Kasumi-1 (cell line): ENCODE measurements at places on chromosomes 11 and 22.
A peak's percentile ranks its signal among the peaks of the same experiment; 100 is the strongest.

DNA sequence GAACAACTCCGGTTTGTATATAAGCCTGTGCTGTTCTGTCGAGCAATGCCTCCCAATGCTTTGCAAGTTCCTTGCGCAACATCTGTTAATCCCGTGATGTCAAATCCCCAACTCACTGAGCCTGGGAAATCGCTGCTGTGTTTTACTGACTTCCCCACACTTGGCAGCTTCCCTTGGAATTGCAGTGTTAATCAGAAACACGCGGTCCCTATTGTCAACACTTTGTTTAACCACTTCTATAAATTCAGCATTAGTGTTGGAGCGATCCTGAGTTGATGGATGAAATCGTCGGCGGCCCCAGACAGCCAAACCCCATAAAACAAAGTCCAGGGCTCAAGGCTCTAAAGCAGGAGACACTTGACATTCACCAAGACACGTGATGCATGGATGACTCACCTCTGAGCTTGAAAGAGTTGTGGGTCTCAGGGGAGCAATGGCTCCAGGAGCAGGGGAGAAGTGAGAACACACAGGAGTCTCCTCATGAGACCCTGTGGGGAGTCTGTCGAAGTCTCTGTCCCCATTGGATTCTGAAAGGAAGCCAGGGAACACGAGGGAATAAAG lies 555.3 kb downstream of the MIAT start:
- no peak for DNase-seq

DNA sequence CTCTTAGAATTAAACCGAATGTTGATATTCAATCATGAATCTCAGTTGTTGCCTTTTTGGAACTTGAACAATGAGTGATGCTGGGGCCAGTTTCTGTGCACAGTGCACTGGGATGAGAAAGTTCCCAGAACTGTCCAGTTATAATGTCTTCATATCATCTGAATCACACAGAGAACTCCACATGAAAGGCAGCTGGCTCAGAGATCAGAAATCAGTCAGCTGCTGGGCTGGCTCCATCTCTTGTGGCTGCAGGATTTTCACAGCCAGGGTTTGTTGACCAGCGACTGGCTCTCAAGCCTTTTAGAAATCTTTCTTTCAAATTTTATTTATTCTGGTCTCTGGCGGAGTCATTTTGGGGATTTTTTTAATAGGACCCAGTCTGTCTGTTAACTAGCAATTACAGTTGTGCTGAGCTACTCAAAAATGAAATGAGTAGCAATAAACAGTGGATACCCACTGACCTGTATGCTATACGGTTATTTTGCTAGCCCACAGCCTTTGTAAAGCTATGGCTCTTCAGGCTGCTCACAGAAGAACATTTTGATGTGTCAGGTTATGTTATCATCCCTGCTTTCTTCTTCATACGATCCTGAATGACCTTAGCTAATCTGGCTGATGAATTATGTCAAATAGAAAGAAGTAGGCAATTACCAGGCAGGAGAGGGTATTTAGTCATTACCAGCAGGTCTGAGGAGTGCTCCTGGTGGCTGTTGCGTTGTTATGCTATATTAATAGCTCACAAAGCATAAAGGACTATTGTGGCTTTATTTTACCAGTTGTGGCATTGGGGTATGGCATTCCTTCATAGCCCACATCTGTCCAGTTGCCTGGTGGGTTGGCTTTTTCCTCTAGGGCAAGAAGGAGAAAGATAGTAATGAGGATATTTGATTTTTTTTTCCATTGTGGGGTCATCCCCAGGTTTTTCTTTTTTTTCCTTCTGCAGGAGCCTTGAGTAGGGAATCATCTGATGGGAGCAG lies 3.6 kb downstream of the FAT3 start:
- no peak for DNase-seq

DNA sequence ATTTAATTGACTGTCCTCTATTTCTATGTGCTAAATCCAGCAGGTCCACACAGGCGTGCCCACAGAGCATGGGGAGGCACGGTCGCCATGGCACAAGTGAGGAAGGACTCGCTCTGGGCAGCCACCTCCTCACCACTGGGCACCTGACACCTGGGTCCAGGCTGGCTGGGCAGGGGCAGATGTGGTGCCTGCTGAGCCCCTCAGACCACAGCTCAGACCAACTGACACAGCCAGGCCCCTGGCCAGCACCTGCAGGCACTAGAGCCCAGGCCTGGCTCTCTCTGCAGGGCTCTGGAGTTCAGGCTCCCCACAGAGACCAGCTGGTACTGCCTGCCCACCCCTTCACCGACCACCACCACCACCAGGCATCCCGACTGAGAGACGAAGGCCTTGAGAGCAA lies 27.9 kb downstream of the LINC01488 start:
- DNase-seq: no peak

DNA sequence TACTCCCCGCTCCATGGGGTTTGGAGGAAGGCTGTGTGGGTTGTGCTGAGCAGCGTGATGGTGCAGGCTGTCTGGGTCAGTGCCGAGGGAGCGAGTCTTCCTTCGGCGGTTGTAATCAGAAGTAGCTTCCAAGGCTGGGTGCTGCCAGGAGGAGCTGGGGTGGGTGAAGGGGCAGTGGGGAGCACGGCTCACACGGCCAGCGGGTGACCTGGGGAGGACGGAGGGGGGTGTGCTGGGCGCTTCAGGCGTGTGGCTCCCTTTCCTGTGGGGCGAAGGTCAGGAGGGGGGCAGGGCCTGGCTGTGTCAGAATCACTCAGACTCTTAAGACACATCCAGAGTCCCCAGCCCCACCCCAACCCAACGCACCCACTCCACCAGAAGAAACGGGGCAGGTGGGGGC lies 60.2 kb downstream of the LRP5 start:
- DNase-seq: no peak

DNA sequence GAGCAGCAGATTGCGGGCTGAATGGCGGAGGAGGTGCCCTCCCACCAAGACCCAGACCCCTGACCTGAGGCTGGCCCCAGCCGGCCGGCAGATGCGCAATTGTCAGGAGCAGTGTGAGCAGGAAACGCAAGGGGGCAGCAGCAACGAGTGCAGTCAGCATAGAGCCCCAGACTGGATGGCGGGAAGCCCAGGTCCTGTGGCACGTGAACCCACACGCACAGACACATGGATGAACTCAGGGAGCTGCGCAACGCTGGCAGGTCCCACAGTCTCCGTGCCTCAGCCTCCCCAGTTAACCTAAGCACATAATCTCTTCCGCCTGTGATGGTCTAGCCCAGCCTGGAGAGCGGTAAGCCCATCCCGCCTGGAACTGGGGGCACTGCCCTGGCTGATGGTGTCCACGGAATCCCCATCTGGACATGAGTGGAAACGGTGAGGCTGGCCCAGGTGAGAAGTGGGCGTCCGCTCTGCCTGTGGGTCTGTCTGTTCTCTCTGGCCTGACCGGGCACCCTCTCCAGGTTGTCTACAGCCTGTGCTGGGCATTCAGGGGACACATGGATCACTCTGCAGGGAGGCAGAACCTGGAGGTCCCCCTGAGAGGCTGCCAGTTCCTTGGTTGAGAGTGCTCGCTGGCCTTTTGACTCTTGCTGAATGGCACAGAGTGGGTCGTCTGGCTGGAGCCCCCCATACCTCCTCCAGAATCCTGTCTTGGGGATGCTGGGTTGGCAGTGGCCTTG lies 626 bp upstream of the TBX10 start:
- peak; percentile 78 for DNase-seq

- DNase-seq: no peak
Observed at GRCh38 chr11:128620309-128621100, 33.1 kb upstream of the ETS1 start.

GRCh38 chr11:108926841-108927577 lies 262.1 kb downstream of the DDX10 start:
- DNase-seq: no peak

DNA sequence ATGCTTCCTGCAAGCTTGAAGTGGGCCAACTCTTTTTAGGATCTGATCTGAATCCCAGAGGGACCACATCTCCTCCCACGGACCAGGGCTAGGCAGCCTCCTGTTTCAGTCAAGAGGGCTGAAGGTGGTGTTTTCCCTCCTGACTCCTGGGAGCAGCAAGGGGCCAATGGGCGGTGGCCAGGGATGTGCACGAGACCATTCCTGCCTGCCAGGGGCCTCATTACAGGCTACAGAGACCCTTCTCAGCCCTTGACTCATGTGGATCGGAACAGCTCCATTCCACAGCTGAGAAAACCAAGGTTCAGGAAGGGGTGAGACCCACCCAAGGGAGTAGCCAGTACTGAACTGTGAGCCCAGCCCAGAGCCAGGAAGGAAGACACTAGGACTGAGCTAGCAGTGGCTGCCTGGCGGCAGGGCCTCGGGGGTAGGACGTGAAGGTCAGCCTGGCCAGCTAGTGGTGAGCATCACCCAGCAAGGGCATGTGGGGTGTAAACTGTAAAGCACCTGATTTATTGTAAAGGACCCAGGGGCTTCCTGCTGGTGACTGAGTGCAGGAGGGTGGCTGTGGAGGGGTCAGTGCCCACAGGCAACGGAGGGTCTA lies 3.4 kb upstream of the P2RY6 start:
- DNase-seq: no peak

- DNase-seq: no peak
Observed at GRCh38 chr11:65744699-65745042, 24.1 kb upstream of the RNASEH2C start.

- DNase-seq: no peak
Observed at GRCh38 chr11:105840391-105840790, 181.6 kb downstream of the MSANTD4 start.

GRCh38 chr11:44654596-44654995 lies 72.2 kb upstream of the TSPAN18 start:
- DNase-seq: no peak

GRCh38 chr11:102807921-102808320 lies 10.0 kb upstream of the MMP1 start:
- peak; percentile 6 for DNase-seq

DNA sequence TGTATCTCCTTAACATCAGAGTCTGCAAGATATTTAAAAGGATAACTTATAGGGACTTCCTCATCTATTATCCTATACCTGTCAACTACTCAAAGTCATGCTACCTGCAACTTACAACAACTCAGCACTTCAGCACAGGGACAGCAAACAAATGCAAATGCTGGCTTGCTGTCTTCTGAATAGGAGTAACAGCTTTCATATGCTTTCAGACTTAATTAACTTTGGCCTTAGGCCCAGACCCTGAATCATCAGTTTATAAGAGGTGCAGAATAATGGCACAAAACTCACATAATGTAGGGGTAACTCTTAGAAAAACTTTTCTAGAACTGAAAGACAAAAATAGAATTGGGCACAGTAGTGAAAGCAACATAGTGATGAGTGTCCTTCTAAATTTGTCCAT lies 953.4 kb downstream of the DLG2 start:
- no peak for DNase-seq

DNA sequence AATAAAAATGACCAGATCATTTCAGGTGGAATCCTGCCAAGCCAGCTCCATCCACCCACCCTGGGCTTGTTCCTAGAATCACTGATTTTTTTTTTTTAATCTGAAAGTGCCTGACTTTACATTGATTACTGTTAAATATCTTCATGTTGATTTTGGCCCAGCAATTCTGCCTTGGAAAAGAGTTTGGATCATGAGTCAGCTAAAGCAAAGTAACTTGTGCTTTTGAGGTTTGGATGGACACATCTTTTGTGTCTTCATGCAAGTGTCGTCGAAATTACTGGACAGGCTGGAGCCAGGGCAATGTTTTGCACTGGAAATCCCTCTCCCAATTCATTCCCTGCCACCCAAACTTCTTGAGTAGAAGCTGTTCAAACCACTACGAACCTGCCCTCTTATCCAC lies 164.0 kb upstream of the SYT13 start:
- DNase-seq: no peak

GRCh38 chr11:57354699-57355098 lies 16.5 kb downstream of the P2RX3 start:
- DNase-seq: peak; percentile 90

- peak; percentile 23 for DNase-seq
Observed at GRCh38 chr22:33302049-33302545, 243.9 kb upstream of the SYN3 start.

DNA sequence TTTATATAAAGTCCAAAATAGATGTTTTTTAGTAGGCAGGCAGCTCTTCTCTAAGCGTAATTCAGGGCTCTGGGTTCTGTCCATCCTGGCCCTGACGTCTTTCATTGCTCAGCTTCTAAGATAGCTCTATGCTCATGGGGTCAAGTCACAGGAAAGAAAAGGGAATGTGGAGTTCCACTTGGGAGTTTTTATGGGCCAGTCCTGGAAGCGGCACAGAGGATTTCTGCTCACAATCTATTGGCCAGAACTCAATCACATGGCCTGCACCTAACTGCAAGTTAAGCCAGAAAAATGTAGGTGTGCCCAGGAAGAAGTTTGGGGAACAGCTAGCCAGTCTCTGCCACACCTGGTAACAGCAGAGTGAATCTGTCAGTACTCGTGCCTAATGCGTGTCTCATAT lies 7.4 kb upstream of the ZBTB16 start:
- no peak for DNase-seq

- no peak for DNase-seq
Observed at GRCh38 chr11:12233602-12233925, 123.2 kb downstream of the MICAL2 start.

GRCh38 chr11:3052567-3052966 lies 4.7 kb downstream of the CARS1 start:
- no peak for DNase-seq

DNA sequence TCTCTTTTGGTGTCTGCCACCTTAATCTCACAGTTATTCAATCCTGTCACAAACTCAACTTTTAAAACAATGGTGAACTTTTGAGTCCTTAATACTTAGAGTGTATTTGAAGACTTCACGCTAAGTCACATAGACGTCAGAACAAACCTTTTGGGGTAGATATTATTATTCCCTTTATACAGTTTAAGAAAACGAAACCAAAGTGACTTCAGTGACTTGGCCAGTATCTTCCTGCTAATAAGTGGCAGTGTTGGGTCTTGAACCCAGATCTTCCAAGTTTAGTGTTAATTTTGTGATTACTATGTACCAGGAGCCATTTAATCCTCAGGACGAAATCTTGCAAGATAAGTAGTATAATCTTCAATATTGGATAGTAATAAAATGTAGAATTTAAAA lies 691 bp downstream of the CEP295 start:
- DNase-seq: peak; percentile 41

DNA sequence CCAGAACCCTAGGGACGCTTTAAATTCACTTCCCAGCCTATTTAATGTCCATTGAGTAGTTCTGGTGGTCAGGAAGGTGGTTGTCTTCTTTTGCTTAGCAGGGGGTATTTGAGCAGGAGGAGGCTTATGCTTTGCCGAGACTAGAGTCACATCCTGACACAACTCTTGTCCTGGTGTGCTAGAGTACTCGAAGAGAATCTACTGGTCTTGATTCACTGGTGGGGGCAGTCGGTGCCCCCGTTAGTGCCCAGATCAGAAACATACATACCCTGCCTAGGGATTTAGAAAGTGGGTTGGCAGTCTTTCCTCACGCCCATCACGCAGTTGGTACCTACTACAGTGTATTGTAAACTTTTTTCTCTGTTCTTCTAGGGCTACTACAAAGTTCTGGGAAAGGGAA lies 2.7 kb downstream of the RPL27A start:
- no peak for DNase-seq

GRCh38 chr11:118615282-118615975 lies 8.0 kb downstream of the PHLDB1 start:
- no peak for DNase-seq

GRCh38 chr22:46984751-46985506 lies 222.5 kb downstream of the TBC1D22A start:
- no peak for DNase-seq
